ENCODE measurements at places on chromosomes 11 and 22. TPM values are rescaled to one million over a fixed set of nuclear protein-coding genes. Genes with fewer than 3 reads are reported as not detected.

DNA sequence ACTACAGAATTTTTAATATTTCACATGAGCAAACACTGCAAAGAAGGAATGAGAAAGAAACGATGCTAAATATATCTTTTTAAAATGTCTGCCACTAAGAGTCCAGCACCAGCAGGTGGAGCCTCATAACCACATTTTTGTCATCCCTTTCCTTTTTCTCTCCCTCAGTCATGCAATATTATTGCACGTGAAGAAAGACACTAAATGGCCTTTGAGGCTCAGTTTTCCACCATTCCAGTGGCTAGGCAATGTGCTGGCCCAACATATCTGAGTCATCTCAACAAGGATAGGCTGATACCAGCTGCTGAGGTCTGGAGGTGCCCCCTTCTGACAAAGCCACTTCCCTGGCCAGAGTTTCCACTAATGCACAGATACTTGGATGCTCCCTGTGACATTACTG, 1.8 kb downstream of the ALKBH8 start:
- DNase-seq: peak; percentile 51

DNA sequence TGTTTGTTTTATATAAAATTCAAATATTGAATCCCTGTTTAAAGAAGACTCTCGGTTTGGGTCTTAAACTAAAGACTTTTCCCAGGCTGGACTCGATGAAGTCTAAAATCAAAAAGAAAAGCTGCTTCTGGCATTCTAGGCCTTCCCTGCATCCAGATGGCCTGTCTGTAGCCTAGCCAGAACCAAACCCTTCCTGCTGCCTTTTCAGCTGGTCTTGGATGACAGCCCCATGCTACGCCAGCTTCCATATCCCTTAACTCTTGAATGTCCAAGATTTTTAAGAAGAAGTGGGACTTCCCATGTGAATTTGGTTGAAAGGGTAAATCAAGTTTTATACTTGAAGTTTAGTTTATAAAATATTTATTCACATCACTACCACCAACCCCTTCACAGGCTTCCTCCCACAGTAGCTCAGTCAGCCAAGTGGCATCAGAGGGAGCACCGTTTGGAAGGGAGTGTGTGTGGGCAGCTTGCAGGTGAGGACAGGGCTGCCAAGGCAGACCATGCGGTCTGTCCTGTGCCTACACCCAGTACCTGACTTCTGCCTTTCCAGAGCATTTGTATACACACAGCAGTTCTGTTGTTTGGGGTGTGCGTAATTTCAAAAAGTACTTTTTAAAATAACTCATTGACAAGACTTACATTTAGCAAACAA, 18.2 kb upstream of the PSMA1 start:
- no peak for DNase-seq

DNA sequence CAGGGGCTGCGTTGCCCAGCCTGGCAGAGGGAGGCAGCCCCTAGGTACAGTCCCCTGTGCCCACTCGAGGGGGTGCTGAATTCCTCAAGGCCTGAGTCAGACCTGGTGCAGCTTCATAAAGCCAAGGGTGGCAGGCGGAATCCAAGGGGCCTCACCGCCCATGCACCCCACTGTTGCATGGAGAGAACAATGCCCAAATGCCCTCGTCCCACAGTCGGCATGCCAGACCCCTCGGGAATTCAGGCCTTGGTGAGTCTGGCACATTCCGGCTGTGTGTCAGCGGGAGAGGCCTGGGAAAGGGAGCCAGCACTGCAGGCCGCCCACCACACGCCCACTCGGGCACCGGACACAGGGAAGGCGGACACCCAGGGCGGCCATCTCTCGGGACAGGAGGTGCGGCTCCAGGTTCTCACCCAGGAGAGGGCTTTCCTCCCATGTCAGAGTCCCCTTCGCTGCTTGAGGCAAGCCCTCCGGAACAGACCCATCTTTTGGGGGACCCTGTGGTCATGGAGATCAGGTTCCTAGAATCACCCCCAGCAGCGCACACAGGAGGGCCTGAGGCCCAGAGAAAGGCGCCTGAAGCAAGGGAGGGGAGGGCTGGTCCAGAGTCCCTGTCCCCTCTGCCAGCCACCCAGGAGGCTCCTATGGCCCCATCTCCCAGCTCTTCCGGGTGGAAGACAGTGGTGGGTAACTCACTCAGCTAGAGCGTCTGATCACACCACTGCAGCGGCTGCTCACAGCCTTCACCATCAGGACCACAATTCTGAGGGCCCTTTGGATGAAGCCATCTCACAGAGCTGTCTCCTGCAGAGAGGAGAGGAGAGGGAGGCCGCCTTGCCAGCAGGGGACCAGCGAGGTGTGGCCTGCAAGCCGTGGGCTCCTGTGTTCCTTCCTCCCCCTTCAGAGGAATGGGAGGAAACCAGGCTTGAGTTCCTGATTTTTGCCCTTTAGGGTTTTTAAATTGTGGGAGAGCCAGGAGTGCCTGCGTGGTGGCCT, 31.6 kb upstream of the KCNQ1OT1 start:
- peak; percentile 15 for DNase-seq

DNA sequence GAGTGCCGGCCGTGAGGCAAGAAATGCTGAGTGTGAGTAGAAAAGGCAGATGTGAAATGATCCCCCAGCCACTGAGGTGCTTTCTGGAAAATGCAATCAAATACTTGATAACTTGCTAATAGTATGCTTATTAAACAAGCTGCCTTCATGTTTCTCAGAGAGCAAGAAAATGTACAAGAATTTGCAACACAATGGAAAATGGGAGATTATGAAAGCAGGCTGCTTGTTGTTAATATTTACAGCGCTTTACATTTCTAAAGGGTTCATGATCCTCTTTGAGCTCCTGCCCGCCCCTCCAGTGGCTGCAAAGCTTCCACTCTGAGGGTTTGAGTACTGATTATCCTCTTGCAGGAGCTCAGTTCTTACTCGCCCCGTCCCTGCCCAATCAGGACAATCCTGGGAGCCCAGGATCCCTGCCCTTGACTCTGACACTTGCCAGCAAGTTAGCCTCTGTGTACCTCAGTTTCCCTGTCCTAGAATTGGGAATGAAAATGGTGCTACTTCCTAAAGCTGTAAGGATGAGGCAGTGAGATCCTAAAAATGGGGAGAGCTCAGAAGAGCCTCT, 645.1 kb downstream of the TBC1D22A start:
- no peak for DNase-seq

DNA sequence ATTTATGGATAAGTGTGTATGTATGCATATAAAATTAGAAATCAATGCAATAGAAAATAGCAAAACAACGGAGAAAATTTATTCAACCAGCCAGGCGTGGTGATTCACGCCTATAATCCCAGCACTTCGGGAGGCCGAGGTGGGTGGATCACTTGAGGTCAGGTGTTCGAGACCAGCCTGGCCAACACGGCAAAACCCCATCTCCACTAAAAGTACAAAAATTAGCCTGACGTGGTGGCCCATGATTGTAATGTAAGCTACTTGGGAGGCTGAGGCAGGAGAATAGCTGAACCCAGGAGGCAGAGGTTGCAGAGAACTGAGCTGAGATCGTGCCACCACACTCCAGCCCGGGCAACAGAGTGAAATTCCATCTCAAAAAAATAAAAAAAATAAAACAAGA, 5.5 kb downstream of the KRTAP5-6 start:
- DNase-seq: no peak

DNA sequence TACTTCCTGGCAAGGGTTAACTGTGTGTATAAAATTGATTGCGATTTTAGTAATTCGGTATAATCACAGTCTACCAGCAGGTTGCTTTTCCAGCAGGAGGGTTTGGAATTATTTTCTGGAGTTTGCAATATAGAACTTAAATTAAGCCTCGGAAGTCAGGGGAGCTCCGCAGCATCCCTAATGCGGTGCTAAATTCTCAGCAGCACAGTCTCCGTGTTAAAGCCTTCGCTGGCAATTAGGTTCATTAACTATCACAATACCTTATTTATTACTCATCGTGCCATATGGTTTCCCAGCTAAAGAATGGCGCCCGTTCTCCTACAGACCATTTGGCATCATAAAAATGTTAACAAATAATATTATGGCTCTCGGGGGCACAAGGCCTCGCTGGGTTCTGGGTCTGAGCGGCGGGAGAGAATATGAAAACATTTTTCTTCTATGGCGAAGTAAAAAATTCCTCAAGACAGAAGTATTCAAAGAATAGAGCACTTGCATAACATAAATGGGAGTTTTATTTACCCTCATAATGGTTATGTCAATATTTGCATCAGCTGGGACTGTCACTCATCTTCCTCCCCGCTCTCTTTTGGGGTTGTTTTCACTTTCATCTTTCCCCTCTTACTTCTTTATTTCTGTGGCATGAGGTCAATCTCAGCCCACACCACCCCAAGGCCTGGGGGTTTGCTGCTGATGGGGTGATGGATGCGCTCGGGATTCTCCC, 28.1 kb upstream of the ZBTB16 start:
- no peak for DNase-seq

GRCh38 chr11:10287766-10288715, 6.0 kb downstream of the SBF2 start:
- DNase-seq: no peak

DNA sequence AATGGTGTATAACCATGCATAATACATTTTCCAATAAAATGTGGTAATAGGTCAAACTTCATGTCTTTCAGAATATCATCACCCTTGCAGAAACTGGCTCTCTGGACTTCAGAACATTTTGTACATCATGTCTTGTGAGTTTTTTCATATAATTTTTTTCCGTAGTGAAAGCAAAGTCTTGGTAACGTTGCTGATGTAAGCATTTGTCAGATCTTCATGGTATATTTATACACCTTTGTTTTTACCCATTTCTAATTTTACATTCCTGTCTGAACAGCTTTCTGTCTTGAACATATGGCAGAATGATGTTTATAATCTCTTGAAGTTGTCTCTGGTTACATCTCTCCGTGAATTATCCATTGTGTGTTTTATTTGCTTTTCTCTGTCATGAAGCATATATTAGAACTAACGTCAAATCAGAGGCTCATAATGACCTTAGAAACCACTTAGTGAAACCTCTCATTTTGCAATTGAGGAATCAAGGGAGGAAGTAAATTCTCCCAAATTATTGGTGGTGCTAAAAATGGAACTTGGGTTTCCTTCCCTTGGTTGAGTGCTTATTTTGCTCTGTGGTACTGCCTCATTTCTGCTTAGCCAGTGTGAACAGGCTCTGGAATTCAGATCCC, 37.4 kb downstream of the CSRP3 start:
- DNase-seq: no peak

GRCh38 chr11:34548278-34548677, 34.7 kb upstream of the ELF5 start:
- DNase-seq: no peak

GRCh38 chr11:128232588-128232987, 354.8 kb downstream of the ETS1 start:
- DNase-seq: no peak

DNA sequence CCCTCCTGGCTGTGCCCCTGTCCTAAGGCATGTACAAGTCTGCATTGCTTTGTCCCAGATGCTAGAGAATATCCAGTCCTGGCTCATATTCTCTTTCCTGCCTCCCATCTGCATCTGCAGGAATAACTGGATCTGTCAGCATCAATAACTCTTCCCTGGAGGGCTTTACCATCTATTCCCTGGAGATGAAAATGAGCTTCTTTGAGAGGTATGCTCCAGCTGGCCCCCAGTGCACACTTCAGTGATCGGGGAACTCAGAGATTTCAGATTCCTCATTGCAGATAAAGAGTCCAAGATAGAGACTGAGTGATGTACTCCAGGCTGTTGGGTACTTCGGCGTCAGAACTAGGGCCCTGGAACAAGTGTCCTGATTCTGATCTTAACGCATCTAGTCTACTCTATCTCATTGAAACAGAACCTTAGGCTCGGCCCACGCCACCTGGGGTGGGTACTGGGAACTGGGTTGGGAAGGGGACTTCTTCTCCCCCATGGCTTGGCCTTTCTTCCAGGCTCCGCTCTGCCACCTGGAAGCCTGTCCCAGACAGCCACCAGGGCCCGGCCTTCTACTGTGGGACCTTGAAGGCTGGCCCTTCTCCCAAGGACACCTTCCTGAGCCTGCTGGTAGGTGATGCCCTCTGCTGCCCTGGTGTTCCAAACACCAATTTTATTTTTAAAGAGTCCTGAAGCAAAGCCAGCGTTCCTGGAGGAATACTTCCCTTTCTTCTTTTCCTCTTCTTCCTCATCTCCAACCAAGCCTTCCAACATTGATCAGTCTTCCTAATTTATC, 17.8 kb upstream of the GLB1L2 start:
- no peak for DNase-seq

DNA sequence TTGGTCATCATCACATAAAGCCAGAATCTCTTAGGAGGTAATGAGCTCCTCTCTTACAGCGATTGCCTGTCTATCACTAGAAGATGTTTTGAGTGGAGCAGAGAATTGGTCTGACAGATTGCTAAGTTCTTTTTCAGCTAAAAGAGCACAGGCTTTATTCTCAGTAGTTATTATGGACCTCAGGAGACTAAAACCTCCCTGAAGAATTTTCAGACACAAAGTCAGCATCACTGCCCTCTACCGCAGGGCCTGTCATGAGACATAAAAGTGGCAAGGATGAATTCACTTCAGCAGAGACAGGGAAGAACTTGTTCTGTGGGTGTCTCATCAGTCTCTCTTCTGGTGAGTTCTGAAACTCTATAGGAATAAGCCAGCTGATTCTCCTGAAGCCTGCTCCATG, at the start of gene OR51I2:
TSS of gene OR51I2 (plus strand) at position 301 of the 400 bp plus-strand sequence. CDS start 4,166 bp downstream, outside the sequence.
- DNase-seq: no peak

DNA sequence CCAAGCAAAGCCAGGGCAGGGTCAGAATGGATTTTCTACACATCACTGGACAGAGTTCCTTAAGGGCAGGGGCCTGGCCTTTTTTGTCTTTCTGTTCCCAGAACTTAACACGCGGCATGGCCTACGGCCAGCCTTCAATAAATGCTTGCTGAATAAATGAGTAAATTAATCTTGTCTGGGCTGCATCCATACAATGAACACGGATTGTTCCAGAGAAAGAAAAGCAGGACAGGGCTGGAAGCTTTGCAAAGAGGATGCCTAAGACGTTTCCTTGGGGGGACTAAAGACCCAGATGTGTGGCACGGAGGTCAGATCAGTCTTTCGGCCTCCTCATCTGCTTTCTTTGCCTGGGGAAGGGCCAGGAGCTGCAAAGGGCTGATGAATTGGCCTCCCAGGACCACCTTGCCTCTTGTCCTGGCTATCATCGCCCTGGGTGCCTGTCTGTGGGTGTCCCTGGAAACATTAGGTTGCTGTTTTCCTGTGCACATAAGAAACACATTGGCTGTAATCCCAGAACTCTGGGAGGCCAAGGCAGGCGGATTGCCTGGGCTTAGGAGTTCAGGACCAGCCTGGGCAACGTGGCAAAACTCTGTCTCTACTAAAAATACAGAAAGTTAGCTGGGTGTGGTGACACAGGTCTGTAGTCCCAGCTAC, 20.8 kb upstream of the RFPL3 start:
- DNase-seq: no peak

DNA sequence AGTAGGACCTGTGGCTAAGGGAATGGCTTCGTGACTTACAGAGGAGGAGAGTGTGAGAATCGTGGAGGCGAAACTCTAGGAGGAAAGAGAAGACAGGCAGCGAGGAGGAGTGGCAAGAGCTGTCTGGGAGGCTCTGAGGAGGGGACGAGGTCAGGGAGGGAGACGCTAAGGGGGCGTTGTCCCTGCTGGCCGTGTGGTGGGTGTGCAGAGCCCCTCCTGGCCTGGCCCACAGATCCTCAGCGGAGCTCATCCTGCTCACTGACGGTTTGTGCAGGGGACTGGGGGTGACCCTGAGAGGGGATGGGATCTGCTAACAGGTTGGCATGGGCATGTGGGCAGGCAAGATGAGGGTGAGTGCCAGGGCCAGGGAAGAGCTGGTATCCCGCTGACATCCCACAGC, 56.5 kb upstream of the PRR5 start:
- no peak for DNase-seq

Gene RAPSN
- 0.10 TPM for total RNA-seq

Gene FGF19
- not detected for total RNA-seq

Gene ACAD8
- total RNA-seq: 22.2 TPM

Gene SCGB1C1
- total RNA-seq: 0.55 TPM

Gene HBG2
- total RNA-seq: not detected

Gene C11orf54
- 61.6 TPM for total RNA-seq
